Smooth muscle cell of trachea (primary cell): ENCODE measurements at places on chromosomes 13 and 19. TPM values are rescaled to one million over a fixed set of nuclear protein-coding genes. Genes with fewer than 3 reads are reported as not detected.

STK24 gene
- 51.2 and 56.4 TPM in 2 replicates for total RNA-seq

IL12RB1 gene
- total RNA-seq = 0.15 and 0.33 TPM in 2 replicates

SMAD9 gene
- 5.2 and 9.8 TPM in 2 replicates for total RNA-seq

FSD1 gene
- total RNA-seq = 12.9 and 19.2 TPM in 2 replicates

FUT6 gene
- total RNA-seq = not detected in 2 replicates

ZNF256 gene
- total RNA-seq = 3.3 and 6.1 TPM in 2 replicates

ZNF728 gene
- total RNA-seq = 0.29 and 0.50 TPM in 2 replicates

BST2 gene
- total RNA-seq = 0.99 and 3.8 TPM in 2 replicates

ZNF426 gene
- 27.2 and 32.7 TPM in 2 replicates for total RNA-seq

ANKRD10 gene
- 102 and 148 TPM in 2 replicates for total RNA-seq

TMEM190 gene
- not detected in 2 replicates for total RNA-seq

RNF17 gene
- 0.17 TPM in 1 of 2 replicates, not detected in the other for total RNA-seq

PINLYP gene
- 2.0 and 8.1 TPM in 2 replicates for total RNA-seq

FREM2 gene
- not detected in 2 replicates for total RNA-seq

ZNF420 gene
- total RNA-seq = 5.8 and 7.7 TPM in 2 replicates

CLDND2 gene
- total RNA-seq = not detected in 2 replicates

ZNF835 gene
- total RNA-seq = 0.15 and 1.2 TPM in 2 replicates

ZNF296 gene
- 0.17 and 0.29 TPM in 2 replicates for total RNA-seq

KLK2 gene
- total RNA-seq = not detected in 2 replicates

SBK3 gene
- 0.44 TPM in 1 of 2 replicates, not detected in the other for total RNA-seq

ZNF415 gene
- 4.8 and 15.2 TPM in 2 replicates for total RNA-seq

CNFN gene
- total RNA-seq = not detected in 2 replicates

ZNF234 gene
- 10.8 and 12.2 TPM in 2 replicates for total RNA-seq

KLK8 gene
- total RNA-seq = not detected in 2 replicates

TTC9B gene
- total RNA-seq = 0.17 TPM in 1 of 2 replicates, not detected in the other

C5AR2 gene
- total RNA-seq = not detected in 2 replicates

ZNF665 gene
- total RNA-seq = 4.8 and 7.4 TPM in 2 replicates

SHC2 gene
- 1.0 and 10.3 TPM in 2 replicates for total RNA-seq

STOML3 gene
- not detected in 2 replicates for total RNA-seq

ZSCAN5A gene
- 10.5 and 11.2 TPM in 2 replicates for total RNA-seq

SH2D3A gene
- 0.15 TPM in 1 of 2 replicates, not detected in the other for total RNA-seq

EXOC3L2 gene
- 0.17 TPM in 1 of 2 replicates, not detected in the other for total RNA-seq

TNFSF11 gene
- total RNA-seq = not detected in 2 replicates

CBLC gene
- not detected in 2 replicates for total RNA-seq

GIPC3 gene
- total RNA-seq = under 0.01 TPM in 1 of 2 replicates, not detected in the other

NLRP5 gene
- total RNA-seq = not detected in 2 replicates

DKKL1 gene
- 0.44 TPM in 1 of 2 replicates, not detected in the other for total RNA-seq

NLRP11 gene
- total RNA-seq = under 0.01 TPM in 1 of 2 replicates, not detected in the other

ZNF473 gene
- 5.6 and 6.0 TPM in 2 replicates for total RNA-seq

CD22 gene
- not detected in 2 replicates for total RNA-seq

KLK11 gene
- total RNA-seq = not detected in 2 replicates

RINL gene
- total RNA-seq = 2.0 and 2.8 TPM in 2 replicates

CEACAM8 gene
- not detected in 2 replicates for total RNA-seq

OR4F17 gene
- total RNA-seq = 0.15 TPM in 1 of 2 replicates, not detected in the other

MCEMP1 gene
- total RNA-seq = not detected in 2 replicates

GJA3 gene
- 5.1 and 16.7 TPM in 2 replicates for total RNA-seq

CFD gene
- 38.5 and 194 TPM in 2 replicates for total RNA-seq

PSG7 gene
- 0.17 and 0.44 TPM in 2 replicates for total RNA-seq

ALG5 gene
- total RNA-seq = 30.9 and 47.6 TPM in 2 replicates

GPR4 gene
- 0.17 and 0.73 TPM in 2 replicates for total RNA-seq

ZGLP1 gene
- total RNA-seq = 0.29 and 0.50 TPM in 2 replicates

OR7A5 gene
- total RNA-seq = not detected in 2 replicates

CRB3 gene
- total RNA-seq = not detected in 2 replicates

PTH2 gene
- total RNA-seq = not detected in 2 replicates

CRLF1 gene
- 9.5 and 28.8 TPM in 2 replicates for total RNA-seq

LILRB3 gene
- not detected in 2 replicates for total RNA-seq

ZNF606 gene
- 26.1 and 31.6 TPM in 2 replicates for total RNA-seq

TLE6 gene
- 0.87 and 1.5 TPM in 2 replicates for total RNA-seq

F2RL3 gene
- 0.17 TPM in 1 of 2 replicates, not detected in the other for total RNA-seq
